RPMI7951 (cell line): ENCODE measurements at places on chromosomes 5 and 9. TPM values are rescaled to one million over a fixed set of nuclear protein-coding genes. Genes with fewer than 3 reads are reported as not detected.

The IFNA21 gene
- total RNA-seq, result not detected in 2 replicates

The SPOCK1 gene
- total RNA-seq, result 37.9 and 58.9 TPM in 2 replicates

The PLPP7 gene
- 11.4 and 13.5 TPM in 2 replicates for total RNA-seq

The GNA14 gene
- 1.1 TPM in 1 of 2 replicates, not detected in the other for total RNA-seq

- no peak for DNase-seq
Observed at GRCh38 chr5:72539038-72539437, 31.8 kb upstream of the ZNF366 start.

DNA sequence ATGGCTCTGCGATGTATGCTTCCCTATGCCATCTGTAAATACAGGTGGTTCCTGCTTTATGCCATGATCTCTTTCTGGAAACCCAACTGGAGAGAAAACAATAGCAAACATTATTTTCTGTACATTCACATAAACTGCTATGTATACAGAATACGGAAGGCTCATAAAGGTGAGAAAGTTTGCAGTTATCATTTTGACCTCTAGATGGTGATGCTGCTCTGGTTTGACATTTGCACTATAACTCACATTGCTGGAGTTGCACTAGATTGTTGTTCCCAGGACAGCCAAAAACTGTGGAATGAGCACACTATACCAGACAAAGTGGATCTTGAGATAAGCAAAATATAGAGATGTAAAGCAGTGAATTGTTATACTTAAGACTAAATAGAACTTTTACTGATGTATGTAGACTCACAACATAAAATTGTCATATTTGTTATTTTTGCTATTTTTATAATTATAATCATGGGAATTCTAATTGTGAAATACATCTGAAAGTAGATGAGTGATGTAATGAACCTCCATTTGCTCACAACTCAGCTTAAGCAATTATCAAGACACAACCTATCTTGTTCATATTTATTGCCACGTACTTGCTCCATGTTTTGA lies 246.5 kb downstream of the PTPRD start:
- DNase-seq, result peak; percentile 1

- DNase-seq, result no peak
Observed at GRCh38 chr9:19020886-19021455, 12.0 kb downstream of the SAXO1 start.
